Mesothelial cell of epicardium (in vitro differentiated cells): ENCODE measurements at places on chromosomes 2 and 18.

GRCh38 chr2:239307221-239307569 is 93.6 kb downstream of the HDAC4 start:
- H3K4me1 ChIP-seq = peaks cover 48% of the 10 kb centered on the region
- no peak for DNase-seq
- no peak overlapping the region for H3K4me3 ChIP-seq
- no peaks in the 10 kb centered on the region for H3K36me3 ChIP-seq
- no peak overlapping the region for H3K27ac ChIP-seq

GRCh38 chr18:57534511-57534909 is 52.0 kb downstream of the FECH start:
- no peak overlapping the region for H3K27ac ChIP-seq
- peaks cover 14% of the 10 kb centered on the region for H3K4me1 ChIP-seq

DNA sequence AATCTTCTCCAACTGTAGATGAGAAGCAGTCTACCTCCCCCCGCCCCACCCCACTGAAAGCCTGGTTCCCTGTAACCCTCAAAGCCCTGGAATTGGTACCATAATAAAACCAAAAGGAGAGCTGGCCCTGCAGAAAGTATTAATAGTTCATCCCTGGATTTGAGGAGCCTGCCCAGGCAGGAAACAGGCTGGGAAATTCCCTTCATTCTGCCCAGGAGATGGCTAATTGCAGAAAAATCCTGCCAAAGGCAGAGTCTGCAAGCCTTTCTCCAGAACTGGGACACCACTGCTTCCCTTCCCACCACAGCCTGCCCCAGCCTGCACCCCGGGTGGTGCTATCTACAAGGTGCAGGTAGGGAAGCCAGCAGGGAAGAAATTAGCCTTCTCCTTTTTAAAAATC is 16.3 kb downstream of the GKN2 start:
- peaks cover 15% of the 10 kb centered on the region for H3K27me3 ChIP-seq
- peaks cover 5% of the 10 kb centered on the region for H3K4me1 ChIP-seq
- no peak overlapping the region for H3K27ac ChIP-seq
- DNase-seq = no peak

GRCh38 chr18:31516437-31516836 is 18.5 kb downstream of the DSG2 start:
- H3K36me3 ChIP-seq = peaks cover 8% of the 10 kb centered on the region
- peaks cover 27% of the 10 kb centered on the region for H3K4me1 ChIP-seq
- no peak overlapping the region for H3K27ac ChIP-seq
- H3K4me3 ChIP-seq = no peak overlapping the region
- DNase-seq = no peak

GRCh38 chr2:96916156-96916630 is 46.3 kb upstream of the SEMA4C start:
- H3K27ac ChIP-seq = no peak overlapping the region
- H3K4me1 ChIP-seq = peaks cover 63% of the 10 kb centered on the region
- no peaks in the 10 kb centered on the region for H3K36me3 ChIP-seq
- no peak for DNase-seq
- no peak overlapping the region for H3K4me3 ChIP-seq

GRCh38 chr2:64018701-64019082 is 536 bp downstream of the VPS54 start:
- H3K27ac ChIP-seq = peak overlapping the region; percentile 98
- no peaks in the 10 kb centered on the region for H3K36me3 ChIP-seq
- H3K4me3 ChIP-seq = peak overlapping the region; percentile 93
- peaks cover 35% of the 10 kb centered on the region for H3K4me1 ChIP-seq
- no peaks in the 10 kb centered on the region for H3K27me3 ChIP-seq

DNA sequence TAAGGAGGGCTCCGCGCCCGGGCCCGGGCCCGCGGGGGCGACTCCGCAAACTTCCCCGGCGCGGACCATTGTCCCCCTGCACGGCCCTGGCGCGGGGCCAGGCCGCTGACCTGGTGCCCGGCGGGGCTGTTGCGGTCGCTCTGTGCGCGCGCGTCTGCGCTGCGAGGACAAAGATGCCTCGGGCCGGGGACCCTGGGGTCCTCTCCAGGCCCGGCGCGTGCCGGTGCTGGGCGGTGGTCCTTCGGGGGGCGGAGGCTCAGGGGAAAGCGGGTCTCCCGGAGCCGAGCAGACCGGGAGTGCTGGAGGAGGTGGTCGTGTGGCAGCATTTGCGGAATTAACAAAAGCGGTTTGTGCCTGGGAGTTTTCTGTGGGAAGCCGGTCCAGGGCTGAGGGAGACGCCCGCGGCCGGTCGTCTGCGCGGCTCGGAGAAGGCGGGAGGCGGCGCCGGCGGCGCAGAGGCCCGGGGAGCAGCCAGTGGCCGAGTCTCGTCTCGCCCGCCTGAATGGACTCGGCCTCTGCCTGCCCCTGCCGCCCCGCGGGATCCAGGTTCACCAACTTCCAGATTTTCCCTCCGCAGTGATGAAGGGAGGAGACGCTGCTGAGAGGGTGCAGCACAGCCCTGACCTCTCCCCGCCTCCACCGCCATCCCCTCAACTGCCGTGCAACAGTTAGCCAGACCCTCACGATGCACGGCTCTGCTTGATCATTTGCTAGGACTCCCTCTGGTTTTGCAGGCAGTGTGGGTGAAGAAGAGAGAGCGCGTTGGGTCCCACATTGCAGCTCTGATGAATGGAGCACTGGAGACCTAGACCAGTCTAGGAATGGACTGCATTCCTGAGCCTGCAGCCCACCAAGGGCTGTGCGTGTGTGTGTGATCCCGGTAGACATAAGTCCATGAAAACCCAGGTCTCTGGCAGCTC is 705 bp downstream of the EFR3B start:
- peak; percentile 62 for DNase-seq
- peaks cover 2% of the 10 kb centered on the region for H3K36me3 ChIP-seq
- H3K4me1 ChIP-seq = peaks cover 22% of the 10 kb centered on the region
- H3K27ac ChIP-seq = peak overlapping the region; percentile 92

DNA sequence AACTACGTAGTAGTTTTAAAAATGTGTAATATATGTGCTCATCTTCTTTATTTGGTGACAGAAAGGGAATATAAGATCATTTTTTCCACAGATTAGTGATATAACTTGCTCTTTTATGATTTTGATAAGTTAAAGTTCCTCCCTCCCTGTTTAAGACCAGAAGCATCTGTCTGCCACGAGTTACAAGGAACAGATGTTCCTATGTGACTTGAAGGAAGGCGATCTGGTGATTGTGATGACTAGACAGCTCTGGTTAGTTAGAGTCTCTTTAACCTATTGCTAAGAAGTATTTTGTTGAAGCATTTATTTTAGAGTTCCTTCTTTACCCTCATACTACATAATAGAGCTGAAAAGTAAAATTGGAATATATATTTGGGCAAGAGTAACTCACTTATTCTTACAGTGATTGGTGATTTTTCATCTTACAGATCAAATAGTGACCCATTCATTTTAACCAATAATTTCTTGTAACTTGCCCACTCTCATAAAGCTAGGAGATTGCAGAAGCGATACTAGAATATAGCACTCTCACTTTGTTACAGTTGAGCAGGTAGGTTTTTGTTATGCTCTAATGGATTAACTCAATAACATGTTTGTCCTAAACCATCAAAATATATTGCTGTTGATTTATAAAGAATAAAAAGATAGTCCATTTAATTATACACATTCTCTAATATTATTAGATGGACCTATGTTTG is 218.7 kb downstream of the SLC4A10 start:
- no peak overlapping the region for H3K27ac ChIP-seq
- peaks cover 3% of the 10 kb centered on the region for H3K27me3 ChIP-seq
- no peak overlapping the region for H3K4me3 ChIP-seq
- no peaks in the 10 kb centered on the region for H3K4me1 ChIP-seq
- H3K36me3 ChIP-seq = no peaks in the 10 kb centered on the region
- DNase-seq = no peak

- H3K27ac ChIP-seq = no peak overlapping the region
- H3K36me3 ChIP-seq = no peaks in the 10 kb centered on the region
- H3K4me1 ChIP-seq = peaks cover 18% of the 10 kb centered on the region
- H3K4me3 ChIP-seq = no peak overlapping the region
- no peak for DNase-seq
These were observed 23.4 kb downstream of the MBOAT2 start for GRCh38 chr2:8980096-8980495.

DNA sequence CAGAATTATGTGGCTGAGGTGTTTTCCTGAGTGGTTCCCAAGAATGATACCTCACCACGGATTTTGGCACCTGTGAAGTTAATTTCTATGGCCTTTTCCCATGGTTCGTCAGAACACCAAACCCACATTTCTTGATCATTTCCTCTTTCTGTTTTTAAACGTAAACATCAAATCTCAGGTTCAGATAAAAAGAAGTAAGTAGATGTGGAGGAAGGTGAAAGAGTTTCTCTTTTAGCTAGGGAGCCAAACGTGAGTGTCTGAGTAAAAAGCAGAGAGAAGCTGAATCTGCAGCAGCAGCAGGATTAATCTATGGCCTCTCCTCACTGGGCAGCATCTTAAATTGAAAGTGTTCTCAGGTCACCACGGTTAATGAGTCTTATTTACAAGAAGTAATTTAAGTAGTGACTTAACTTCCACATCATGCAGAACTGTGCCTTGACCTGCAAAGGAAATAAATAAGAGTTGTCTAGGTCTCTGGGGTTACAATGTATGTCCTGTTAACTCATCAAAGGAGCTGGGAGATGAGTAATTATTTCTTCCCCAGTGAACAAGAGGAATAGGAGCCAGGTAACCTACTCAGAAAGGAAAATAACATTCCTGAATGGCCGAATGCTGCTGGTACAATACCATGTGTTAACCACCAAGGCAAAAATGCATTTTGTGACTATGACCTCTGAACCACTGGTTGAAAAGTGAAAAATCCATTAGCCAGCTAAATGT is 139.6 kb upstream of the NETO1 start:
- peaks cover 36% of the 10 kb centered on the region for H3K27me3 ChIP-seq
- no peaks in the 10 kb centered on the region for H3K4me1 ChIP-seq
- no peak for DNase-seq
- H3K36me3 ChIP-seq = no peaks in the 10 kb centered on the region

DNA sequence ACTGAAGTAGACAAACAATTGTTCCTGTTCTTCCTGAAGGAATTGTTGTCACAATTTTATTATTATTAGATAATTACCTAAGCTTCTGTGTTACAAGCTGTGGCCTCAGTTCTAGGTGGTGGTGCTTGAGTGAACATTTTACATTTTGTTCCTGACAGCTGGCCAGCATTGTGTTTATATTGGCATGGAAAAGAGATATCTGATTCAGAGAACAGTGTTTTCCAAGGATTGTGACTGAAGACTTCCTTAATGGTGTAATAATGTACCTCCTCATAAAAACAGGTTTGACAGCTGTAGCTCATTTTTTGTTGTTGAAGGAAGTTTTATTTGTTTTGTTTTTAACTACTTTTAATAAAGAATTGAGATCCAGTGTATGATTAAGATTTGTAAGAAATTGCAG is 95.2 kb downstream of the EPB41L5 start:
- no peak overlapping the region for H3K27ac ChIP-seq
- H3K4me1 ChIP-seq = peaks cover 26% of the 10 kb centered on the region
- no peak for DNase-seq
- no peaks in the 10 kb centered on the region for H3K27me3 ChIP-seq
- H3K4me3 ChIP-seq = no peak overlapping the region

GRCh38 chr2:222355860-222356259 is 57.1 kb upstream of the PAX3 start:
- peaks cover 3% of the 10 kb centered on the region for H3K36me3 ChIP-seq
- no peak overlapping the region for H3K27ac ChIP-seq
- H3K4me3 ChIP-seq = no peak overlapping the region
- DNase-seq = no peak
- no peaks in the 10 kb centered on the region for H3K4me1 ChIP-seq

- no peak for DNase-seq
- peak overlapping the region; percentile 82 for H3K27ac ChIP-seq
- no peak overlapping the region for H3K4me3 ChIP-seq
- peaks cover 14% of the 10 kb centered on the region for H3K4me1 ChIP-seq
These were observed 252.2 kb downstream of the KLHL29 start for GRCh38 chr2:23637011-23637778.

DNA sequence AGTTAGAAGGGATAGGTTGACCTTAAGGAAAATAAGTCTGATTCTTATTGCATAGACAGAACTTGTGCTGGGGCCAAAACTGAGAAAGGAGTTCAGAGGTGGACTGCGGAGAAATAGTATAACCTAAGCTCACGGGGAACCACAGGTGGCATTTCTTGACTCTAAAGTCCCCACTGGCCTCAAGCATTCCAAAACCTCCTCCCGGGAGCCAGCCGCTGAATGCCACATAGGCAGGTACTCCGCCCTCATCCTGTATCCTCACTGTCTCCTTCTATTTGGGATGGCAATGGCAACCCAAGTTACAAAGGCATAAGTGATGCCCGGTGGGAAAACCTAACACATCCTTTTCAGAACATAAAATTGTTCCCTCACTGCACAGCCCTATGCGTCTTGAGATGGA is 173.0 kb downstream of the SP3 start:
- no peaks in the 10 kb centered on the region for H3K36me3 ChIP-seq
- H3K4me3 ChIP-seq = no peak overlapping the region
- peaks cover 54% of the 10 kb centered on the region for H3K4me1 ChIP-seq
- H3K27me3 ChIP-seq = no peaks in the 10 kb centered on the region
- no peak overlapping the region for H3K27ac ChIP-seq
- no peak for DNase-seq

DNA sequence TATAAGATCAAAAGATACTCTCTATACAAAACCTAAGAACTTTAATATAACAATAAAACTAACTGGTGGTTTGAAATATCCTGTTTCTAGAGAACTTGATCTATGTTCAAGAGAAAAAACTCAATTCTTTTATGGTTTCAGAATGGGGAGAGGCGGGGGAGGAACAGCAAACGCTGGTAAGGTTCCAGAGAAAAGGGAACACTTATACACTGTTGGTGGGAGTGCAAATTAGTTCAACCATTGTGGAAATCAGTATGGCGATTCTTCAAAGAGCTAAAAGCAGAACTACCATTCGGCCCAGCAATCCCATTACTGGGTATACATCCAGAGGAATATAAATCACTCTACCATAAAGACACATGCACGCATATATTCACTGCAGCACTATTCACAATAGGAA is 17.2 kb downstream of the FAM98A start:
- peaks cover 3% of the 10 kb centered on the region for H3K36me3 ChIP-seq
- H3K4me1 ChIP-seq = peaks cover 19% of the 10 kb centered on the region
- no peaks in the 10 kb centered on the region for H3K27me3 ChIP-seq
- DNase-seq = no peak

DNA sequence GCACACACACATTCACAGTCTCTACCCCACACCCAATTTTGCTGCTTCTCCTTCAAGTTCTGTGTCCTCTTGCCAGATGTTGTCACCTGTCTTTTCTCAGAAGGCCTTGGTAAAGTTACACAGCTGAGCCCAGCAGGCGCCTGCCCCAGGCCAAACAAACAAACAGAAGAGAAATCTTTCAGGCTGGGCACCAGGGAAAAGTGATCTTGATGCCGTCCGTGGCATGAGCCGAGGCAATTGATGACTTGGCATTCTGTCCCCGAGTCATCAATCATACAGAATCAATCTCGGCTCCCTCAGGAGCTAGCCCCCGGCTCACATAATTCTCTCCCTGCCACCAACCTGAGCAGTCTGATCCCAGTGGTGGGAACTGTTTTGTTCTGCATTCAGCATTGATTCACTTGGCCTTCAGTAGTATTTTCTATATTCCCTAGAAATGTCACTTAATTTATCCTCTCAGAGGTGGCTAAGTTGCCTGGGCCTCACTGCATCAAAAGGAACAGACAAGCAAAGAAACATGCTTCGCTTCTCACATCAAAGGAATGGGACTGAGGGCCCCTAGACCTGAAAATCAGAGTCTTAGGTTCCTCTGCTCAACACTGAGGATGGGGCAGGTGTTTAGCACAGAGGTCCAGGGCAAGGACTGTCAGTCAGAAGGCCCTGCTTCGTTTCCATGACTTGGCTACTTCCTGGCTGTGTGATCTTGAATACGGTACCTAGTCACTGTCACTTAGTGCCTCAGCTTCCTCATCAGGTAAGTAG is 278.8 kb upstream of the CELF4 start:
- H3K27ac ChIP-seq = no peak overlapping the region
- DNase-seq = no peak
- H3K27me3 ChIP-seq = no peaks in the 10 kb centered on the region
- H3K36me3 ChIP-seq = no peaks in the 10 kb centered on the region
